ENCODE measurements at places on chromosomes 1 and 21. TPM values are rescaled to one million over a fixed set of nuclear protein-coding genes. Genes with fewer than 3 reads are reported as not detected.

DNA sequence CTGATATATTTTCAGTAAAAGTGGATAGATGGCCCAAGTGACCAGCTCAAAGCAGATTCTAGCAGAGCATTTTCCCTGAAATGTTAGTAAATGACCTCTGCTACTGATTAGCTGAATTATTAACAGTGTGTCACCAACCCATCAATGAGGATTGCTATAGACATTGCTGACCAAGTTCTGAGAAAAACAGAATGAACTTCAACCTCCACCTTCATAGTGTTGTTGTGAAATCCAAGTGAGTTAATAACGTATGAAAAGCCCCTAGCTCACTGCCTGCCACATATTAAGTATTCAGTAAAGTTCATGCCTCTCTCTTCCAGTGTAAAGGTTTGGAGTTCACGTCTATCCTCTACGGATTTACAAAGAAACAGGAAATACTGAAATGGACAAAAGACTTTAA is 15.8 kb downstream of the PLPP3 start:
- no peak for DNase-seq

DNA sequence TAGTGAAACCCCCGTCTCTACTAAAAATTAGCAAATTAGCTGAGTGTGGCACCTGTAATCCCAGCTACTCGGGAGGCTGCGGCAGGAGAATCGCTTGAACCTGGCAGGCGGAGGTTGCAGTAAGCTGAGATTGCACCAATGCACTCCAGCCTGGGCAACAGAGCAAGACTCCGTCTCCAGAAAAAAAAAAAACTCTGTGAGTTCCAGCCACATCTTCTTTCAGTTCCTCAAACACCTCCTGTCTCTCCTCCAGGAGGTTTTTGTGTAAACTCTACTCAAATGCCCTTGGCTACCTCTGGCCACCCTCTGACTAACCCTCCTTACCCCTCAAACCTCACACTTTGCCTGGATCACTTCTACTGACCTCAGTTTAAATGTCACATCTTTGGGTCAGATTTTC is 38.1 kb downstream of the RCSD1 start:
- DNase-seq, result no peak

DNA sequence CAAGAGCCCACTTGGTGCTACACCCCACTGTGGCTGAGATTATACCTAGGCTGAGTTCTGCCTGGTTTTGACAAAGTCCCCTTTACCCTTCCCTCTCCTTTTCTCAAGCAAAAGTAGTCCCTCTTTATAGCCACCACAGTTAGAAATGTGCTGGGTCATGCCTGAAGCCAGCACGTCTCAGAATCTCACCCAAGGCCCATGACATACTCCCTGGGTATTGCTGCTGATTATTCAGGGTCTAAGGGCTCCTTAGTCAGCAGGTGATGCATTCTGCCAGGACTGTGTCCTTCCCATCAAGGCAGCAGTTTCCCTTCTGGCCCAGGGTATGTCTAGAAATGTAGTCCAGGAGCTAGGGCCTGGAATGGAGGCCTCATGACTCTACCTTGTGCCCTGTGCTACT is 67.3 kb upstream of the COX20 start:
- no peak for DNase-seq

- DNase-seq, result peak; percentile 48
Measured at GRCh38 chr1:8427986-8428385, 110.1 kb downstream of the SLC45A1 start.

- DNase-seq, result no peak
Measured at GRCh38 chr21:29091033-29091432, 17.6 kb upstream of the CCT8 start.

GRCh38 chr1:39378377-39378776 is 113.1 kb upstream of the BMP8A start:
- DNase-seq, result no peak

DNA sequence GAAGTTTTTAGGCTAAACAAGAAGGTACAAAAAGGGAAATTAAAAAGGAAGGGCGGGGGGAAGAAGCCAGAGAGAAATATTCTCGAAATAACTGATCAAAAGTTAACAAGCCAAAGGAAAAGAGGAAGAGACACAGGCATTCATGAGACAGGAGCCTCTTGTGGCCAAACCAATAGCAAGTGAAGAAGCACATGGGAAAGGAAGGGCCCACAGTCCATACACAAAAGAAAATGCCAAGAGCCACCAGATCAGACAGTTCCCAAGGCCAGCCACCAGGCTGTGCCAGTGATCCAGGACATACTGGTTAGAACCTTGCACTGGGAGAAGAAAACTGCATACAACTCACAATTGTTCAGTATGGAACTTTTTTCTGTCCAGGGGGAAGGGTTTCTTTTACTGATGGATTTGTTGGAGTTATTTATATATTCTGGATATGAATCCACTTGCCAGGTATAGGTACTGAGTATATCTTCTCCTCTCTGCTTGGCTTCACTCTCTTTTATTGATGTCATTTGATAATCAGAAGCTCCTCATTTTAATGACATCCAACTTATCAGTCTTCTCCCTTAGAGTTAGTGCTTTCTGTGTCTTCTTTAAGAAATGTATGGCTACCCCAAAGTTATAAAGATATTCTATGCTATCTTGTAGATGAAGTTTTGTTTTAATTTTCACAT is 76.8 kb downstream of the CD46 start:
- DNase-seq, result peak; percentile 84

- no peak for DNase-seq
Measured at GRCh38 chr1:23927097-23927496, 13.9 kb upstream of the CNR2 start.

GRCh38 chr1:98102345-98103030 is 181.7 kb upstream of the DPYD start:
- DNase-seq, result no peak

Gene KCNE2
- not detected for total RNA-seq

Gene RIMKLA
- 9.7 TPM for total RNA-seq

Gene GBP6
- total RNA-seq, result not detected

Gene HSD17B7
- 2.6 TPM for total RNA-seq
